ENCODE measurements at places on chromosomes 5 and 9. TPM values are rescaled to one million over a fixed set of nuclear protein-coding genes. Genes with fewer than 3 reads are reported as not detected.

Gene LCP2
- not detected for total RNA-seq

Gene MARCOL
- not detected for total RNA-seq

Gene SLC6A7
- not detected for total RNA-seq

DNA sequence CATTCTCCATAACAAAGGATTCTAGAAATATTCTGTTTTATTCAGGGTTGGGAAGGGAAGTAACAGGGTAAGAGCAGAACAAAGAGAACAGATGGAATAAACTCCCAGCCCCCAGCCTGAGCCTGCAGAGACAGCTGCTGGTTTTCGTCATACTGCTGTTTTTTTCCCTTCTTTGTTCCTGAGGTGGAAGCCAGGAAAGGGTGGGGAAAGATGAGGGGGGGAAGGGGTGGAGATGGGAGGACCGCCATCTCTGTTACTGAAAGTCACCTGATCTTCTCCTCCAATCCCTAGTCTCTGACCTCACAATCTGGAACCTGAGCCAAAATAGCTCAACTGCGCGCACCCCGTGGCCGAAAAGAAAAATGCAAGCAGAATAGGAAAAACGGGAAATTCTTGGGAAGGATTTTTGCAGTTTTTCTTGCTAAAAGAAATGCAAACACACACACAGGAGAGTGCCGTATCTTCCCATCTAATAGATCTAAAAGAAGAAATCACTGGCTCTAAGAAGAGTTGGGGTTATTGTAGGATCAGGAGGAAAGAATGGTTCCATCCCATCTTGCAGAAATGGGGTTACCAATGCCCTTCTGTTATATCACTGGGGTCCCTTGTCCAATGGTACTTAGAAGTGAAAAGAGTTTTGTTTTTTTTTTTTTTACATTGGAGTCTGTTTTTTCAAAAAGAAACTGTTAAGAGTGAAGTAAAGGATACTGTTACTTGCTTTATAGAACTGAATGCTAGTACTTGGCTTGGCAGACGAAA, 57.9 kb downstream of the DIAPH1 start:
- peak; percentile 91 for DNase-seq
- H3K4me1 ChIP-seq = peaks cover 49% of the 10 kb centered on the region
- H3K27me3 ChIP-seq = no peaks in the 10 kb centered on the region
- peak overlapping the region; percentile 85 for H3K4me3 ChIP-seq
- H3K27ac ChIP-seq = peak overlapping the region; percentile 98

DNA sequence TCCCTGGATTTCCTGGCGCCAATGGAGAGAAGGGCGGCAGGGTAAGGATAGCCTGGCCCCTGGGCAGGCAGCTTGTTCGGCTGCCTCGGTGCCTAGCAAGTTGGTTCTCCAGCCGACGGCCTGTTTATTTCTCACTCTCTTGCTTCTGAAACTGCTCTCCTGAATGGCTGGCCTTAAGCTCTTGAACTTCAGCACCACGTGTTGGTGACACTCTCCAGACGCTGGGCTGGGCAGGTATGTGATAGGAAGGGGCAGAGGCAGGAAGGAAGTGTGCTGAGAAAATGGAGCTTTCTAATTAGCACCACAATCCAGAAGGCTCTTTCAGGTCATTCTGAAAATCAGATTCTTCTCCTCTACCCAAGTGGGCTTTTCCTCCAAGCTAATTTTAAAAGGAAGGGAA, 91.4 kb upstream of the FCN2 start:
- peaks cover 52% of the 10 kb centered on the region for H3K27me3 ChIP-seq
- peaks cover 45% of the 10 kb centered on the region for H3K36me3 ChIP-seq
- H3K4me1 ChIP-seq = peaks cover 6% of the 10 kb centered on the region
- no peak for DNase-seq
- H3K4me3 ChIP-seq = no peak overlapping the region
- H3K27ac ChIP-seq = no peak overlapping the region

DNA sequence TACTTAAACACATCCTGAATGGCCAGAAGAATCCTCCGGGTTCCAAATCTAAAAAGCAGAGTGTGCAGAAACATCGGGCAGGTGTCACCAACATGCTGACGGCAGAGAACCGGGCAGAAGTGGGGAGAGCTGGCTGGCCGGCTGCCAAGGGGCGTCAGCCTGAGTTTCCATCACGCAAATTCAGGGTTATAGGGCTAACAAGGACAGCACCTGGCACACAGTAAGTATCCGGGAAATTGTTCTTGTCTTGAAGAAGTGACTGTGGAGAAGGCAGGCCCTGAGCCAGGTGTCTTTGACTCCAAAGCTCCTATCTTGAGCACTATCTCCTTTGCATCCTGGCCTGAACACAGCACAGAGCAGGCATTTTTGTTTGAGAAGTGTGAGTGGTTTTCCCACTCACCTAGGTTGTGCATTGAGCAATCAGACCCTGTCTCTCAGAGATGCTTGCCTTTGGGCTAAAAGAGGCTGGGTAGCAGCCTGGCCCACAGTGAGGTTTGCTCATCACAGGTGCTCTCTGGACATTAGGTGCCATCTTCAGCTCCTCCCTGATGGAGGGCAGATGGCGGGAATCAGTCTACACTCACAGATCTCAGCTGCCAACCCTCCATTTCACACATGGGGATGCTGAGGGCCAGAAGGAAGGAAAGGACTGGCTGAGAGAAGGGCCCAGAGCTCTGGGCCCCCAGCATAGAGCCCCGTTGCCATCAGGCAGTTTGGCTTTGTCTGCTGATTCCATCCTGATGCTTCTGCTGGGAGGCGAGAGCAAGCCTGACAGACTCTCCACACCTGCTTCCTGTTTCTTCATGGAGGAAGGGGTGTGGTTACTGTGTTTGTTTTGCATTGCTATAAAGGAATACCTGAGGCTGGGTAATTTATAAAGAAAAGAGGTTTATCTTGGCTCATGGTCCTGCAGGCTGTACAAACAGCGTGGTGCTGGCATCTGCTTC, 52.8 kb downstream of the WHRN start:
- H3K27me3 ChIP-seq = peaks cover 5% of the 10 kb centered on the region
- no peak for DNase-seq
- H3K36me3 ChIP-seq = 0 out of 2 replicates have a peak, but pooled peaks cover 7% of the 10 kb centered on the region
- no peak overlapping the region for H3K27ac ChIP-seq
- peaks cover 17% of the 10 kb centered on the region for H3K4me1 ChIP-seq

- H3K4me1 ChIP-seq = 0 out of 2 replicates have a peak, but pooled peaks cover 12% of the 10 kb centered on the region
- H3K27ac ChIP-seq = no peak overlapping the region
- H3K4me3 ChIP-seq = peak overlapping the region; percentile 81
- H3K36me3 ChIP-seq = no peaks in the 10 kb centered on the region
- peaks cover 1% of the 10 kb centered on the region for H3K27me3 ChIP-seq
- DNase-seq = no peak
Measured at GRCh38 chr5:149580808-149581191, 498 bp upstream of the ARHGEF37 start.

- DNase-seq = no peak
- no peak overlapping the region for H3K27ac ChIP-seq
- peak overlapping the region; percentile 88 for H3K4me3 ChIP-seq
Measured at GRCh38 chr5:69043655-69043996, 50.2 kb upstream of the SLC30A5 start.

- H3K4me1 ChIP-seq = peaks cover 58% of the 10 kb centered on the region
- H3K27ac ChIP-seq = peak overlapping the region; percentile 62
- H3K4me3 ChIP-seq = peak overlapping the region; percentile 62
- DNase-seq = peak; percentile 76
- H3K27me3 ChIP-seq = no peaks in the 10 kb centered on the region
Measured at GRCh38 chr5:54909911-54910870, 75.2 kb downstream of the ESM1 start.

GRCh38 chr9:71032779-71033178, 88.6 kb downstream of the TRPM3 start:
- no peaks in the 10 kb centered on the region for H3K4me1 ChIP-seq
- H3K36me3 ChIP-seq = no peaks in the 10 kb centered on the region
- no peak overlapping the region for H3K4me3 ChIP-seq
- H3K27ac ChIP-seq = no peak overlapping the region
- H3K27me3 ChIP-seq = peaks cover 1% of the 10 kb centered on the region

GRCh38 chr9:35937227-35937626, 20.7 kb downstream of the OR2S2 start:
- peak; percentile 48 for DNase-seq
- H3K36me3 ChIP-seq = peaks cover 8% of the 10 kb centered on the region
- H3K27ac ChIP-seq = peak overlapping the region; percentile 83
- H3K27me3 ChIP-seq = no peaks in the 10 kb centered on the region

- no peak overlapping the region for H3K27ac ChIP-seq
- DNase-seq = no peak
- H3K36me3 ChIP-seq = 0 out of 2 replicates have a peak, but pooled peaks cover 5% of the 10 kb centered on the region
- no peak overlapping the region for H3K4me3 ChIP-seq
Measured at GRCh38 chr5:54590824-54591223, 73.3 kb downstream of the SNX18 start.

DNA sequence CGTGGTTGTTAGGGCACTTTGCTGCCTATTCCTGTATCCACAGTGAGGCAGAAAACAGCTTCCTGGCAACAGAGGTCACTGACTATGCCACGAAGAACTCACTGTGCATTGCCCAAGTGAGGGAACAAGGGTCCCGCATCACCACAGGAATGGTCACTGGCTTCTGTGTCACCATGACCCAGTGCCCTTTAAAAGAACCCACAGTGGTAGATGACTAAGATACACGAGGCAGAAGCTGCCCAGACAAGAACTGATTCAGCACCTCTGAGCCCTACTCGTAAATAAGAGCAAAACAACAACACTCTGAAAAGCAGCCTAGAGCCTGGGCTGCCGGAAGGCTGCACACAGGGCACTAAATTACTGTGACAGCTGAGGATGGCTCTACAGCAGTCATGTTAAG, 236.6 kb upstream of the RASEF start:
- no peaks in the 10 kb centered on the region for H3K27me3 ChIP-seq
- peaks cover 21% of the 10 kb centered on the region for H3K36me3 ChIP-seq
- peak; percentile 90 for DNase-seq
- peak overlapping the region; percentile 63 for H3K4me3 ChIP-seq
- peak overlapping the region; percentile 76 for H3K27ac ChIP-seq
- peaks cover 25% of the 10 kb centered on the region for H3K4me1 ChIP-seq

GRCh38 chr9:129596541-129597331, 24.2 kb downstream of the C9orf50 start:
- peaks cover 27% of the 10 kb centered on the region for H3K4me1 ChIP-seq
- H3K27ac ChIP-seq = peak overlapping the region; percentile 72
- peak; percentile 57 for DNase-seq
- peak overlapping the region; percentile 81 for H3K4me3 ChIP-seq
- H3K27me3 ChIP-seq = no peaks in the 10 kb centered on the region

GRCh38 chr5:39412721-39413394, 11.9 kb downstream of the DAB2 start:
- peak overlapping the region; percentile 79 for H3K27ac ChIP-seq
- H3K4me1 ChIP-seq = peaks cover 100% of the 10 kb centered on the region
- H3K36me3 ChIP-seq = peaks cover 82% of the 10 kb centered on the region
- peaks cover 3% of the 10 kb centered on the region for H3K27me3 ChIP-seq
- no peak for DNase-seq

DNA sequence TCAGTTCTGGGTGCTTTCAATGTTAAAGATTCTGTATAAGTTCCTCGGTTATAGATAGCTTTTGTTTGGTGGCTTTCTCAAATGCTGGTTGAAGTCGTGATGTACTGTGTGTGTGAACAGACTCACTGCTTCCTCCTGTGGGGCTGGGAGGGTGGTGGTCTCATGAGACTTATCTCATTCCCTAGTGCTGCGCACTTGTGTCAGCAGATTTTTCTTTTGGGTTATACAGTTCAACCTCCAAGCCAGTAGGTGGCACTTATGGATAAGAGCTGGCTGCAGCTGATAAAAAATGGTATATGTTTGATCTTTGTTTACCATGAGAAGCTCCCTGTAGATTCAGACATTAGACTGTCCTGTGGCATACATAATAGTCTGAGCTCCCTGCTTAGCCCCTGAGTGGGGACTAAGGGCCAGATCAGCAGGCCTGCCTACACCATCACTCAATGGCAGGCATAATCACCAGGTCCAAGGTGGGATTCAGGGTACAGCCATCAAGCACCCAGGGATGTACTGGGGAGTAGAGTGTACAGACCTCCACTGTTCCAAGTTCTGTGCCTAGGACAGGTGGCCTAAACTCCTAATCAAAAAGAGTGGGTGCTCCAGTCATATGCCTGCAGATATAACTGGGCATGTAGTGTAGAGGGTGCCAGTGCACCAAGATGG, 174.2 kb downstream of the OXCT1 start:
- H3K4me3 ChIP-seq = no peak overlapping the region
- no peak overlapping the region for H3K27ac ChIP-seq
- DNase-seq = no peak
- no peaks in the 10 kb centered on the region for H3K36me3 ChIP-seq
- H3K4me1 ChIP-seq = no peaks in the 10 kb centered on the region

Measured in HFFc6 (cell line).